ENCODE measurements at places on chromosomes 4 and X. TPM values are rescaled to one million over a fixed set of nuclear protein-coding genes. Genes with fewer than 3 reads are reported as not detected.
A peak's percentile ranks its signal among the peaks of the same experiment; 100 is the strongest.

The INTU gene
- total RNA-seq: 3.2 TPM

The WNK3 gene
- total RNA-seq: 0.67 TPM

The KLKB1 gene
- total RNA-seq: 0.15 TPM

The CXCL6 gene
- not detected for total RNA-seq

The ABCB7 gene
- 35.6 TPM for total RNA-seq

The STS gene
- 1.9 TPM for total RNA-seq

The HCCS gene
- 47.4 TPM for total RNA-seq

The HERC6 gene
- 5.2 TPM for total RNA-seq

The MAGEB17 gene
- not detected for total RNA-seq

The NSG1 gene
- not detected for total RNA-seq

The FSTL5 gene
- total RNA-seq: not detected

The SHOX gene
- not detected for total RNA-seq

The ADAM29 gene
- not detected for total RNA-seq

The SLC4A4 gene
- 0.10 TPM for total RNA-seq

The PCYT1B gene
- total RNA-seq: 0.40 TPM

The P2RY8 gene
- total RNA-seq: not detected

The PHKA1 gene
- total RNA-seq: 24.7 TPM

The ELK1 gene
- total RNA-seq: 36.4 TPM

DNA sequence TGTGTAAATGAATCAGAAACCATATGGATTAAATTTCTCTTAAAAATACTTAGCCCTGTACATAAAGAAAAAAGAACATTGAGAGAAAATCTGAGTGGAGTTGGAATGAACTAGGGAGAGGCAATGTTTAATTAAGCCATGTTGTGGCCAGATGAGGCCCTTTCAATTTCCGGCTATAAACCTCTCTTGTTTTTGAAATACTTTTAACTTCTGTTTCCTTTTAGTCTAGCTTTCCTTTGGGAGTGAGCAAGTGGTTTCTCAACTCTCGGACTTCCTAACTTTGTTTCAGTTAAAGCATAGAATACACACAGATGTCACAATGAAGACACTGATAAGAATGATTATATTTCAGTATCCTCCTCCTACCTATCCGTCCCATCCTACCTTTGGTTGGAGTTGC lies 197.2 kb downstream of the ARHGAP24 start:
- DNase-seq: no peak

DNA sequence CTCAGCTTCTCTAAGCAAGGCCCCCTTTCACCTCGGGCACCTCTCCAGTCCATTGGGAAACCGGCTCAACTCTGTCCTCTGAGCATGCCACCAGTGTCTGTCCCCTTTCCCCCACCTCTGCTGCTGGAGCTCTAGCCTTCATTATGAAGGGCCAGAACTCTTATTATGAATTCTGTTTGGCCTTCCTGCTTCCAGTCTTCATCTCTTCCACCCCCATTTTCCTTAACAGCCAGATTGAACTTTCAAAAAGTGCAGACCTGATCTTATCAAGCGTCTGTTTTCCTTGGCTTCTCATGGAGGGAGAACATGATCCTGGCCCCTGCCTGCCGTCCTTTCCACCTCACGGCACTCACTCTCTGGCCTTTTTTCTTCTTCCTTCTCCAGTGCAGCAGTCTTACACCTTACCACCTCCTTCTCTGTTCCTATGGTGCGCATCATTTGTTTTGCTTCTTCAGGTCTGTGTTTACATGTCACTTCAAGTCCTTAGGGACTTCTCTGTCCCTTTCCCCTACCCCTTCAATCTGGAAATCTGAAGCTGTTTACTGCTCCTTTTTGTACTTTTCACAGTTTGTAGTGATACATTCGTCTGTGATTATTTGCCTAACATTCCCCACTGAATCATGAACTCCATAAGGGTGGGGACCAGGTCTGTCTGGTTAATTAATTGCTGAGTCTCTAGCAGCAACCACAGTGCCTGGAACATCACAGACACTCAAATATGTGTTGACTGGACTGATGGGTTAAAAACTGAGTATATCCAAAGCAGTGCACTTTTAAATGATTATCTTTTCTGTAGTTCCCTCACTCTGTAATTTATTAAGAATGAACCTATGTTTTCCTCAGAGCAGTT lies 55.8 kb downstream of the FNIP2 start:
- DNase-seq: no peak

- DNase-seq: no peak
Observed at GRCh38 chrX:46693149-46693548, 65.8 kb downstream of the SLC9A7 start.

DNA sequence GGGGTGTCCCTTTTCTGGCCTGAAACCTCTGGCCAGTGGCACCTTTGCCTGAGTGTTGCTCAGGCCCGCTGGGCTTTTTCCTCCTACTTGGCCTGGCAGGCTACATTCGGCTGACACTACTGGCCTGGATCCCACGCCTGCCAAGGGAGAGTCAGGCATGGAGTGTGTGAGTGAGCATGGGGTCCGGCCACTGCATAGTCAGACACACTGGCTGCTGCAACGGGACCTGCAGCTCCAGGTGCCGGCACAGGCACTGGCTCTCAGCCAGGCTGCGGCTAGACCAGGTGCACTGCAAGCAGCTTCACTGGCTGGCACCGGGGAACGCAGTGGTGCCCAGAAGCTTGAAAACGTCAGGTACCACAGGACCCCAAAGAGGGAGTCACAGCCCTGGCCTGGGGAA lies 434.9 kb downstream of the ARHGAP24 start:
- no peak for DNase-seq

- DNase-seq: no peak
Observed at GRCh38 chr4:110787109-110787508, 164.2 kb upstream of the PITX2 start.

GRCh38 chr4:73682508-73682907 lies 57.9 kb upstream of the CXCL8 start:
- DNase-seq: no peak

GRCh38 chr4:111510535-111510934 lies 634.7 kb upstream of the FAM241A start:
- DNase-seq: no peak

GRCh38 chrX:102983205-102983604 lies 46.1 kb downstream of the RAB40AL start:
- no peak for DNase-seq

DNA sequence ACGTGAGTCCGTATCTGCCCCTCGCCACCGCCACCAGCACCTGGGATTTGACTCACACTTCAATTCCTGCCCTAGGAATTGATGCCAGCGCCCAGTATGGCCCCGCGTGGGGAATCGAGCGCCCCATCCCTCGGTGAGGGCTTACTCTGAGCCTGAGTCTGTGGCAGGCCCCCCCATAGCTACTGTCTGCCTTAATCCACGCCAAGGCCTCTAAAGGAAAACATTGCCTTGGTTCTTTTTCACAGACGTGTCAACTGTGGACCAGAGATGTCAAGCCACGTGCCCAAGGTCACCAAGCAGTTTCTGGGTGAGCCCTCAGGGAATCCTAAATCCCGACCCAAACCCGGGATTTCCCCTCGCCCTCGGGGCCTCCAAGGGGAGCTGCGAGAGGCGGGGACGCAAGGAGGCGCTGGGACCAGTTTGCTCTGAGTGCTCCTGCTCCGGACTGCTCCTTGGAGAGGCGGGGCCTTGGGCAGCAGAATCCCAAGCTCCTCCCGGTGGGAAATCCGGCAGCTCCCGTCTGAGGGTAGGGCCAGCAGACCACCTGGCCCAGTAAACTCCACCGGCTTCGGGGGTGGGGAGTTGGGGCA lies 12.9 kb downstream of the MSX1 start:
- no peak for DNase-seq

GRCh38 chrX:71532078-71532752 lies 689 bp upstream of the OGT start:
- peak; percentile 15 for DNase-seq

DNA sequence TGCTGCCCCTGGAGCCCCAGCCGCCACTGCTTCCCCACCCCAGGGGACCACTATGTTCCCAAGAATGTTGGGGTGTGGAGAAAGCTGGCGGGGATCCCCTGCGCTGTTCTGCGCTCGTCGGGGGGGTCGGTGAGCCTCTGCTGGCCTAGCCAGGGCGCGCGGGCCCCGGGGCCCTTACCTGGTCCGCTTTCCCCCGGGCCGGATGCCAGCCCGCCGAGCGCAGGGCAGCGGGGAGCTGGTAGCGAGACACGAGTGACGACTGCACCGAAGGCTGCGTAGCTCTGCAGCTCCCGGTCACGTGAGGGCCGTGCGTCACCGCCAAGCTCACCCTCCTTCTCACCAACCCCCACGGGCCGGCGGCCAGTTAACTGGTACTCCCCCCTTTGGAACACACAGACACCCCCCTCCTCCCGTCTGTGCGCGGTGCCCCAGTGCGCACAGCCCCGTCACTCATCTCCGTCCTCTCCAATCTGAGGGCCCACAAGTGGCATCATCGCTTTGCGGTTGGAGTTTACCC lies at the start of gene BEX1:
TSS of gene BEX1 (minus strand) at position 254 of the 517 bp plus-strand sequence. CDS start 897 bp downstream, outside the sequence.
- no peak for DNase-seq

- no peak for DNase-seq
Observed at GRCh38 chrX:11611965-11612364, 53.8 kb downstream of the ARHGAP6 start.

DNA sequence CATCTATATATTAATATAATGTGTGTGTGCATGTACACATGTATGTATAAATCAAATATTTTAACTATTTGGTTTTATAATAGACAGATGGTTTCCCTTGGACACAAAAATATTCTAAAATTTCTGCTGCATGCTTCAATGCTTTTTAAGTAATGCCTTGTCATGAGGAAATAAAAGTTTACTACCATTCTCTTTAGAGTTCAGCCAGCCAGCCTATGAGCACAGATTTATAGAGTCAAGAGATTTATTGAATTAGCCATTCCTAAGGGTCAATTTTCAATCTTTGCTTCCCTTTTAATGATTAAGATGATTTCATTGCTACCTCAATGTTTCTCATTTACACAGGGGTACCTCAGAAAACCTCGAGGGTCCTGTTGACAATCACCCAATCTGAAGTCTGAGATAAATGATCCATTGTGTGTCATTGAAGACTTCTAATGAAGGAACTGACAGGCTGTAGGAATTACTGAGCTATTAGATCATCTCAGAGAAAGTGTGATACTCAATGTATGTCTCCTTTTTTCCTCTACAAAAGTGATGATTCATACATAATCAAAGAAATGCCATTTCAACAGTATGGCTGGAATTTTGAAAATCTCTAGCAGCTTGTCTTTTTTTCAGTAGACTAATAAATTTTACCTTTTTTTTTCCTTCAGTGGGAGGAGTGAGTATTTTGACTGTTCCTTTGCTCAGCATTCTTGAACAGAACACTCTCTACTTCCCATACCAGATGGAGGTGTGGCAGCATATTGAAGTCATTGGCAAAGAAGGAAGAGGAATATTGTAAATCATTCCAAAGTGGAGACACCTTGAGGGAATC lies 222.6 kb upstream of the PCDH18 start:
- DNase-seq: no peak

- DNase-seq: no peak
Observed at GRCh38 chr4:10831727-10832408, 147.3 kb upstream of the CLNK start.

DNA sequence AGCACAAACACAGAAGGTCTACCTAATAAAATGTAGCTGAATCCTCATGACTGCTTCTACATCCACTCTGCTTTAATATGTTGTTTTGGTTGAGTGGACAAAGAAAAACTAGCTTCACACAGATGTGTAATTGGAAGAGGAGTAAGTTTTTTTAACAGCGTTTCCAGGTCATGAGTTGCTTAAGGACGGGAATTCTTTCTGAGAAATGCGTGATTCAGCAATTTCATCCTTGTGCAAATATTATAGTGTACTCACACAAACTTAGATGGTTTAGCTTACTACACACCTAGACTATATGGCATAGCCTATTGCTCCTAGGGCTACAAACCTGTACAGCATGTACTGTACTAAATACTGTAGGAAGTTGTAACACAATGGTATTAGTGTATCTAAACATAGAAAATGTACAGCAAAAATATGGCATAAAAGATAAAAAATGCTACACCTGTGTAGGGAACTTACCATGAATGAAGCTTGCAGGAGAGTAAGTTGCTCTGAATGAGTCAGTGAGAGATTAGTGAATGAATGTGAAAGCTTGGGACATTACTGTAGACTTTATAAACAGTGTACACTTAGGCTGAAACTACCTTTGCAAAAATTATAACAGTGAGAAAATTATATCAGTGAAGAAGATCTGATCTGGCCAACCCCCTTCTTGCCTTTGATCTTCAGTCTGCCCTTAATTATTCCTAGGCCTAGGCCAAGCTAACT lies 70.8 kb upstream of the IL15 start:
- peak; percentile 66 for DNase-seq

- no peak for DNase-seq
Observed at GRCh38 chr4:109319684-109320083, 17.2 kb upstream of the COL25A1 start.

GRCh38 chr4:37246891-37247290 lies 2.3 kb downstream of the NWD2 start:
- DNase-seq: no peak

- DNase-seq: peak; percentile 52
Observed at GRCh38 chr4:165378745-165379677, at the start of gene CPE. TSS of gene CPE (plus strand) at chr4:165379008. CDS start at chr4:165379222, 214 bp downstream.

GRCh38 chr4:23135792-23136645 lies 443.3 kb downstream of the GBA3 start:
- DNase-seq: peak; percentile 57

DNA sequence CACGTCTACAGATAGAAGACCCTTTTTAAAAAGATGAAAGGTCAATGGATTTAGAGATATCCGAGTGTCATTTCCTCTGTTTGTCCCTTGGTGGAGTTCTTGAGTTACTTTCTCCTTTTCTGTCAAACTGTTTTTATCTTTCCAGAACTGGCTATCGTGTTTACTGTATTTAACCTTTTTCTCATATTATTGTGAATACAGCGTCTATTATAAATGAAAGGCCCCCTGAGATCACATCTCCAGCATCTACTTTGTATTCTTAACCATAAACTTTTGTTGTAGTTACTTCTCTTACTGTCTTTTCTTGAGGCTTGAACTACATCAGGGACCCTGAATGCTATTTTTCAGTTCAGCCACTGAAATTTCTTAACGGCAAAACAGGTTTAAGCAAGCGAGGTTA lies 4.0 kb upstream of the PCDH7 start:
- DNase-seq: no peak

GRCh38 chrX:10529344-10529743 lies 91.0 kb downstream of the MID1 start:
- DNase-seq: no peak

DNA sequence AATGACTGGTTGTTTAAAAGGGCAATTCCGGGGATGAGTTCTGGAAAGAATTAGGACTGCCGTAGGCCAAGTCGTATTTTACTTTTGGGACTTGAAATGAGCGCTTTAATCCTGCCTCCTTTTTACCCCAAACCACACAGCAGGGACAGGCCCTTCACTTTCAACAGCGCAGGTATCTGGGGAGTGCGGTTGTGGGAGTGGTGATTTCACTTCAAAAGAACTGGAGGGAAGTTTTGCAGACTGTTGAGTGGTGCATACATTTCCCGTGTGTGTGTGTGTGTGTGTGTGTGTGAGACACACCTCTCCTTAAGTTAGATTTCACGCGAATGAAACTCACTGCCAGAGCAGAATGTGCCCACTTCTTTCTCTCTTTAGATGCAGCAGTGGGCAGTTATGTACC lies 2.8 kb downstream of the NHS start:
- DNase-seq: no peak

DNA sequence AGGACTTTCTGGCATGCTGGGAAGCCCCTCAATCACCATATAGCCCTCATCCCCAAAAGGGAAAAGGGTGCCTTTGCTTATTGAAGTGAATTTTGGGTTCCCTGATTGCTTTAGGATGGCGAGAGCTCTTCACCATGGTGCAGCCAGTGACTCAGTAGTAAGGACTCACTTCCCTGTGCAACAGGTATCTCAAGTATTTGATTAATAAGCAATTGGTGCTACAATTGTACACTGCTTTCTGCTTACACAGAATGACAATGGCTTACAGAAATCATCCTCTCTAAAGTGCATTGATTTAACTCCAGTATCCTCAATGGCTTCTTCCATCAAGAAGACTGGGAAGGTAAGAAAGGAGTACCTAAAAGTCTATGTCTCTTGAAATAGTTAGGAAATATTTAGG lies 143.7 kb upstream of the SMIM10 start:
- DNase-seq: no peak
